ENCODE measurements at places on chromosomes 6 and 20.

DNA sequence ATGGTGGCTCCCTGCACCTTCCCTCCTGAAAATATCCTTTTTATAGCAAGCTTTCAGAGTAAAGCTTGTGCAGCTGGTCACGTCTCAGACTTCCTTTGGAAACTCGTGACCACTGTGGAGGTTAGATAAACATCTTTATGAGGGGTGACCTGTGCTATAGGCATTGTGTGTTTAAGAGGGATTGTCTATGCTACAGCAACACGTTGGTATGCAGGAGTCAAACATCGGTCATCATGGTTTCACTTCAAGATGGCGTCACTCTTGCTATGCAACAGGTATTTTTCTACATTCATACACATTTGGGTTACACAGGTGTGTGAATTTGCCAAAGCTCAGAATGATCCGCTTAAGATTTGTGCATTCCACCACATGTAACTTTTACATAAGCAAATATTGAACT, 14.6 kb upstream of the BLCAP start:
- DNase-seq = no peak

GRCh38 chr6:90000864-90001731, 106.8 kb downstream of the GJA10 start:
- no peak for DNase-seq

DNA sequence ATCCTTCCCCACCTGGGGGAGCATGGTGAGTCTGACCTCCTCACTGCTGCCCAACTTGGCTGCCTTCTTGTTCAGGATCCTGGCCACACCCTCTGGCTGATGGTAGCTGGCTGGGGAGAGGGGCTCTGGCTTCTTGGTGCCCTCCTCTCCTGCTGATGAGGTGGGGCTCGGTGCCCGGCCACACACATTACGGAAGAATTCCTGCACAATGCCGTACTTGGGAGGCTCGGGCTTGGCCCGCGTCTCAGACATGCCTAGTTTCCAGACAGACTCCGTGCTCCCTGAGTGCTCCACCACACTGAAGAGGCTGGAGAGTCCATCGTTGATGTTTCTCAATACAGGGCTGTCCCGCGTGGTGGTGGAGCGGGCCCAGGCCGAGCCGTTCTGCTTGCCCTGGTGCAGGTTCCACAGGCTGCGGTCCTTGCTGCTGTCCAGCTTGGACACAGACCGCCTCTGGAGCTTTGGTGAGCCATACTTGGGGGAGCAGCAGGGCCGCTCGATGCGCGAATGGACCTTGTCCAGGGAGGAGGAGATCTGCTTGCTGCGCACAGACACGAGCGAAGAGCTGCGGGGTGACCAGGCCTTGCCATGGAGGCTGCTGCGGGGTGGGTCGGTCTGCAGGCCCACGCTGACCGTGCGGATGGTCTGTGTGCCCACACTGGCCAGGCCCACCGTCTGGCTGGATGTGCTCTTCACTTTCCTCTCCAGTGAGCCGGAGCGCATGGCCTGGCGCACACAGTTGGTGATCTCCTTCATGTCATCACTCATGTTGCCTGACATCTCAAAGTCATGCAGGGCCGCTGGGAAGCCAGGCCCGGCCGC, 19.9 kb upstream of the DSN1 start:
- DNase-seq = no peak

DNA sequence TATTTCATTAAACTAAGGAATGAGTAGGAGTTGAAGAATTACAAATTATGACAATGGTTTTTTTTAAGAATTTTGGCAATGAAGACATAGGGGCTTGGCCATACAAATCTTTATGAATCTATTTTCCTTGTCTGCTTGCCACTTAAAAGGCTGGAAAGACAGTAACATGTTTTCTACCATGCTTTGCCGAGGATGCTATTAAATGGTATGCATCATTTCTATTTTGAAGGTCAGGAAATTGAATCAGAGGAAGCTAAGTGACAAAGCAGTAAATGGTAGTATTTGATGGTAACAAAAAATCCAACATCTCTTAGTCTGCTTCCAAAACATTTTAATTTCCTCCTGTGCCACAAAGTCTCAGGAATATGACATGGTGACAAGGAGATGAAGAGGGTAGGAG, 287.2 kb downstream of the RFPL4B start:
- DNase-seq = no peak

GRCh38 chr6:17038316-17038715, 63.5 kb upstream of the STMND1 start:
- no peak for DNase-seq

DNA sequence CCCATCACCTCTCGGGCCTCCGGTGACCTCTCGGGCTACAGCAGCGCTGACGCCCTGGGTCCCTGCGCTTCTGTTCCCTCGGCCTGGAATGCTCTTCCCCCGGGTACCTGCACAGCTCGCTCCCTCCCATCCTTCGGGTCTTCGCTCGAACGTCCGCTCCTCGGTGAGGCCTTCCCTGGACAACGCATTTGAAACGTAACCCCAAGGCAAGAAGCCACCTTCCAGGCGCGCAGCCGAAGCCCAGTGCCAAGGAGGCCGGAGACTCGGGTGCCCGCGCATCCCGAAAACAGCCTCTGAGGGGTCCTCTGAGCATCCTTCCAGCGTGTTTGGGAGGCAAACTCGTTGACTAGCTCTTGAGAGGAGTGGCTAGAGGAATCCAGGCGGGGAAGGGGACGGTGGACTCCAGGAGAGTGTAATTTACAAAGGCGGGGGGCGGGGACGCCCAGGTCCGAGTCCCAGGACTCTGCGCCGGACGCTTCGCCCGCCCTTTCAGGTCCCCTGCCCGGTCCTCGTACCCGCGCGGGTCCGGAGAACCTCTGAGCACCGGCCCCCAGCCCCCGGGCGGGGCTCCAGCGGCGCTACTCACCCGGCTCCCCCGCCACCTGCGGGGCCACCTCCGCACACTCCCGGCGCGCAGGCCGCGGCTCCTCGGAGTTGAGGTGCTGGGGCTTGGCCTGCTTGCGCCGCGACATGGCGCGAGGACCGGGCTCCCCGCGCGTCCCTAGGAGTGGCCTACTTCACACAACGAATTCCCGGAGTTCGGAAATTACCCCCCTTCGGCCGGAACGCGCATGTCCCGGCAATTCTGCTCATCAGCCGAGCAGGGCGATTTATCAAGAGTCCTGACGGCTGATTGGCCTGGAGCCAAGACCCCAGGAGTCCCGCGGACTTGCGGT, 86.8 kb downstream of the ZFP64 start:
- no peak for DNase-seq

DNA sequence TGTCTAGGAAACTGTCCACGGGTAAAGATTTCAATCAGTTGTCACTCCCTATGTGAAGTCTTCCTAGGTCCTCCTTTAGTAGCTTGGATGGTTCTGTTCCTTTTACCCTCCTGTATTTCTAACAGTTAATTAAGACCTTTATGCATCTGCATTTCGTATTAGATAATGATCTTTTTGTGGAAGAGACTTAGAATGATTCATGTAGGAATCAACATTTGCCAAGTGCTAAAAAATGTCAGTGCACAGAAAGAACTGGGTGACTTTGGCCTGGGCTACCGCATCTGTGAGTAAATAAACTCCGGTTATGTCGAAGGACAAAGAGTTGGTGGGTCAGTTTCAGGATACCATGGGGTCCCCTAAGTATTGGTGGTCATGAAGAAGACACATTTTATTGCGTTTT, 918.0 kb downstream of the TFAP2A start:
- DNase-seq = no peak

DNA sequence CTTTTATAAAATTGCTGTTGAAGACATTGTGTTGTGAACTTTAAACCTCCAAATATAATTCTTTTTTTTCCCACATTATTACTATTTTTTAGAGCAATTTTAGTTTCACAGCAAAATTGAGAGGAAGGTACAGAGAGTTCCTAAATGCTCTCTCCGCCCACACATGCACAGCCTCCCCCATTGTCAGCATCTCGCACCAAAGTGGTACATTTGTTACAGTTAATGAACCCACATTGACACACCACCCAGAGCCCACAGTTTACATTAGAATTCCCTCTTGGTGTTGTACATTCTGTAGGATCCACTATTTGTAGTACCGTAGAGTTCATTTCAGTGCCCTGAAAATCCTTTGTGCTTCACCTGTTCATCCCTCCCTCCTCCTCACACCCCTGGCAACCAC, 33.8 kb downstream of the TMEM181 start:
- no peak for DNase-seq

- DNase-seq = no peak
These were observed 716.4 kb upstream of the MARCKS start for GRCh38 chr6:113140721-113141120.
